Activated T-cell treated with anti-CD3 and anti-CD28 coated beads for 1 hour (primary cell): ENCODE measurements at places on chromosomes 3 and 15.

- no peak for DNase-seq
Measured at GRCh38 chr15:47661661-47662180, 55.6 kb upstream of the SEMA6D start.

GRCh38 chr3:181613813-181614212 lies 97.9 kb upstream of the SOX2 start:
- DNase-seq, result no peak

GRCh38 chr15:48481802-48482201 lies 150.6 kb downstream of the DUT start:
- DNase-seq, result no peak

GRCh38 chr15:35043373-35044095 lies 41.6 kb downstream of the NANOGP8 start:
- DNase-seq, result no peak

GRCh38 chr3:11509173-11510000 lies 134.3 kb downstream of the VGLL4 start:
- DNase-seq, result no peak

GRCh38 chr15:59315914-59316451 lies 56.7 kb downstream of the MYO1E start:
- no peak for DNase-seq

DNA sequence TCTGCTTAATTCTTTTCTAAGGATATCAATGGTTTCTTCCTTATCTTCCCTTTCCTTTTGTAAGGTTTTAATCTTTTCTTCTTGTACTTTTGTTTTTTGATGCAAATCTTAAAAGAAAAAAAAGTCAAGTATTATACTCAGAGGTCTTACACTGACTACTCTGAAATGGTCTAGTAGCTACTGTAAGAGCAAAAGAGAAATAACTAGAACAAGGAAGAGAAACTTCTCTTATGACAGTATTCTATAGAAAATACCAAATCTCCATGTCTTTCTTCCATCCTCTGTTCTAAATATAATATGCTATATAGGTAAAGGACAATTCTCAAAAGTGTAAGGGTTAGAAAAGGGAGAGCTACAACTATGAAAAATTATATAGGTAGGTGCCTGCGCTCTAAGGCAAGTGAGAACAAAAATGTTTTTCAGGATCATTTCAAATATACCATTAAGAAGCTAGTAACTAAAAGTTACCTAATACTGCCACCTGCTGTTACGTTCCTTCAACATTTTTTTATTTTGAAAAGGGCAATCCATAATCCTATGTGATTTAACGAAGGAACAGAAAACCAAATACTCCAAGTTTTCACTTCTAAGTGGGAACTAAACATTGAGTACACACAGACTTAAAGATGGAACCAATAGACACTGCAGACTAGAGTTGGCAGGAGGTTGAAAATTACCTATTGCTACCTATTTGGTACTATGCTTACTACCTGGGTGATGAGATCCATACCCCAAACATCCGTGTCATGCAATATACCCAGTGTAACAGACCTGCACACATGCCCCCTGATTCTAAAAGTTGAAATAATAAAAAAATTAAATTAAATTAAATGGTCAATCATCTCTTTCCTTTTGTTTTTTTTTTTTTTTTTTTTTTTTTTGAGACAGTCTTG lies 36.7 kb downstream of the CIP2A start:
- no peak for DNase-seq

DNA sequence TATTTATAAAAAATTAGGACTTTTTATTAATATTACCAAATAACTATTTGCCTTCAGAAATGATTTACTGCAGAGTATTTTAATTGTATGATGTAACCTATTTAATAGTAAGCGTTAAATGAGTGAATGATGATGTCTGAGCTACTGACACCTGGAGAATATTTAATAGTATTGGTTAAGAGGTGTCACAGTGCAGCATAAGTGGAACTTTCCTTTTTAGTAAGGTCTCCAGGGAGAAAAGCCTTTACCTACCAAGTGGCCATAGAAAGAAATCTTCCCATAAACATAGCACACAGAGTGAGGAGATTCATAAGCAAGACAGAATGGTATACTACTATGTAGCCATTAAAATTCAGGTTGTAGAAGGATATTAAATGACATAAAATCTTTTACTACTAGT lies 441.7 kb downstream of the TBL1XR1 start:
- DNase-seq, result no peak

DNA sequence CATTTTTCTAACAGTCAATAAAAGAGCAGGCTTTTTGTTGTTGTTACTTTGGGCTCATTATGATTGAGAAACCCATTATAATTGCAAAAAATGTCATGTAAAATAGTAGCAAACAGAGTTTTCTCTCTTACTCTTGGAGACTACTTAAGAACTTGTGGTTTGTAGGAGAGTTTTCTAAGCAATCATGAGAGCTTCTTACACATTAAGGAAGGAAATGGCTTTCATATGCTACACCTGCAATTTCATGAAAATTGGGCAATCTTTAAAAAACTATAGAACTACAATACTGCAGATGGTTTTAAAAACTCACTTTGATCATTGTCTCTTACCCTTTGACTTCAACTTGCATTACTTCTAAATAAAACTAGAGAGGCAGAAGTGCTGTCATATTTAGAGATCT lies 701.8 kb downstream of the ZPLD1 start:
- DNase-seq, result no peak

DNA sequence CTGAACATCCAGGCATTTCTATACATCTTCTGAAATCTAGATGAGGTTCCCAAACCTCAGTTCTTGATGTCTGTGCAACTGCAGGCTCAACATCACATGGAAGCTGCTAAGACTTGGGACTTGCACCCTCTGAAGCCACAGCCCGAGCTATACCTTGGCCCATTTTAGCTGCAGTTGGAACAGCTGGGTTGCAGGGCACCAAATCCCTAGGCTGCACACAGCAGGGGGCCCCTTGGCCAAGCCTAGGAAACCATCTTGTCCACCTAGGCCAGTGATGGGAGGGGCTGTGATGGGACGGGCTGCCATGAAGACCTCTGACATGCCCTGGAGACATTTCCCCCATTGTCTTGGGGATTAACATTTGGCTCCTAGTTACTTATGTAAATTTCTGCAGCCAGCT lies 415.8 kb upstream of the SUCLG2 start:
- no peak for DNase-seq

- no peak for DNase-seq
Measured at GRCh38 chr3:82004266-82004665, 242.8 kb upstream of the GBE1 start.

DNA sequence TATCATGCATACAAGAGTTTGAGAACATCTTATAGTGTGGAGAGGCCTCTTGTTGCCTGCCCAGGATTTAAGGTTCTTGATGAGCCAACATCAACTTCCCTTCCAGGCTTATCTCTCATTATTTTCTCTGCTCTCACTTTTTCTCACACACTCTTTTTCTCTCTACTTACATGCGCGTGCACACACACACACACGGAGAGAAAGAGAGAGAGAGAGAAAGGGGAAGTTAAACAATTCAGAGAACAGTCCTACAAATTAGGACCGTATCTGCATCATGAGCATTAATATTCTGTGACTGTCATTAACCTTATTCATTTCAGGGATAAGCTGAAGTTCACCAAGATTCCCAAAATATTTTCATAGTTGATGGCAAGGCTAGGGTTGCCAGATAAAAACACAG lies 269.0 kb downstream of the ZNF621 start:
- no peak for DNase-seq

- no peak for DNase-seq
Measured at GRCh38 chr3:13852638-13853009, 27.2 kb downstream of the WNT7A start.

- no peak for DNase-seq
Measured at GRCh38 chr3:122458992-122459391, 43.1 kb upstream of the WDR5B start.

- DNase-seq, result no peak
Measured at GRCh38 chr3:123778991-123779622, 105.0 kb downstream of the MYLK start.

DNA sequence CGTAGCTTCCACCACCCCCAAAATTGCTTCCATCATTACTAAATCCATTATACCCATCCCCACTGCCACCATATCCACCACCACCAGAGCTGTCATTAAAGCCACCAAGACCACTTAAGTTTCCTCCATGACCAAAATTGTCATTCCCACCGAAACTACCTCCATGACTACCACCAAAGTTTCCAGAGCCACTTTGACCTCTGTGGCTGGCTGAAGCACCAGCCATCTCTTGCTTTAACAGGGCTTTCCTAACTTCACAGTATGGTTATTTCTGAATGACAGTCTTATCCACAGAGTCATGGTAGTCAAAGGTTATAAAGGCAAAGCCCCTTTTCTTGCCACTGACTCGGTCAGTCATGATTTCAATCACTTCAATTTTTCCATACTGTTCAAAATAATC lies 24.3 kb upstream of the DENND4A start:
- no peak for DNase-seq

- no peak for DNase-seq
Measured at GRCh38 chr3:197320582-197320981, 22.2 kb upstream of the DLG1 start.

DNA sequence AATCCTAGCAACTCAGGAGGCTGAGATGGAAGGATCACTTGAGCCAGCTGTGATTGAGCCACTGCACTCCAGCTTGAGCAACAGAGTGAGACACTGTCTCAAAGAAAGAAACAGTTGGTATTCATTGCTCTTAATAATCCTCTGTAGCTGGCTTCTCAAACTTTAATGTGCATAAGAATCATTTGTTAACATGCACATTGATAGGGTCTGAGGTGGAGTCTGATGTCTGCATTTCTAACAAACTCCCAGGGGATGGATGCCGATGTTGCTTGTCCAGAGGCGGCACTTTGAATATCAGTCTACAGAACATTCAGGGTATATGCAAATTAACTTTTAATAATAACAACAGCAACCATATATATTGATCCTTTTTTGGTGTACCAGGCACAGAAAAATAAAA lies 39.9 kb downstream of the NKIRAS1 start:
- DNase-seq, result no peak

- DNase-seq, result no peak
Measured at GRCh38 chr3:11606090-11606784, 37.5 kb downstream of the VGLL4 start.

DNA sequence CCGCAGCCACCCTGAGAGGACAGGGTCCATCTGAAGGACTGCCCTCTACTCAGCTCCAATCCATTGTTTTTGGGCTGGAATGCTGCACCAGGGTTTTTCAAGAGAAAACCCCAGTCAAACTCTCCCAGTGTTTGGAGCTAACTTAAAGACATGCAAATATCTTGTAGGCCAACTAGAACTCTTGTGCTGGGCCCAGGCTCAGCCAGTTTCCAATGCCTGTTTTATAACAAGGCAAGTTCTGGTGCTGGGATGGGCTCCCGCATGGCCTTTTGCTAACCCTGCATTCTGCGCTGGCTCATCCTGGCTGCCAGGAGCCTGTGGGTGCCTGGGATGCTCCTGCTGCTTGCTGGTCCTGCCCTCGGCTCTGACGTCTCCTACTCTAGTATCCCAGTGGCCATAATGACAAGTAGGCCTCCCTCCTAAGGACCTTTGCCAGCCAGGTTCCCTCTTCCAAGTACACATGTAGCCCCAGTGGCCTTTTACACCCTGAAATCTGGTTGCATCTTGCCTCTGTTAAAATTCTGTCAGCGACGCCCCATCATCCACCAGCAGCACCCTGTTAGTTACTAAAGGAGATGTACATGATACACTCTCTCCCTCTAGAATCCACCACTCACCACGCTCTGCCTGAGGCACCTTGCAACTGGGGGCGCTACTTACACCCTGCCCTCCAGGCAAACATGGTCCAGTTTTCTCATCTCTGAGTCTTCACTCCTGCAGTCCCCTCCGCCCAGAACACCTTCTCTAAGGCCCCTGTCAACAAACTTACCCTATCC lies 30.5 kb upstream of the RAB6B start:
- no peak for DNase-seq

DNA sequence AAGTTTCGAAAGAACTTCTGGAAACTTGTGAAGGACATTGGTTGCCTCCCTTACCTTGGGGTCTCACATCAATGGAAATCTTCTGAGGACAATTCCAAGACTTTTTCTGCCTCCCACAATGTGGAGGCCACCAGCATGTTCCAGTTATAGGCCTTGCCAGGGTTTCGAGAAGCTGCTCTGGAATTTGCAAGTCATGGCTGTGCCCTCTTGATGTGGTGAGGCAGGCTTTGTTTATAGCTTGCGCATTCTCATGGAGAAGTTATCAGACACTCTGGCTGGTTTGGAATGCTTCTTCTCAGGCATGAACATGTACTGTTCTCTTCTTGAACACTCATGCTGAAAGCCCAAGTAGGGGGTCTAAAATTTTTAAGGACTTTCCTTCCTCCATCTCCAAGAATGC lies 4.1 kb downstream of the CXCR6 start:
- no peak for DNase-seq

DNA sequence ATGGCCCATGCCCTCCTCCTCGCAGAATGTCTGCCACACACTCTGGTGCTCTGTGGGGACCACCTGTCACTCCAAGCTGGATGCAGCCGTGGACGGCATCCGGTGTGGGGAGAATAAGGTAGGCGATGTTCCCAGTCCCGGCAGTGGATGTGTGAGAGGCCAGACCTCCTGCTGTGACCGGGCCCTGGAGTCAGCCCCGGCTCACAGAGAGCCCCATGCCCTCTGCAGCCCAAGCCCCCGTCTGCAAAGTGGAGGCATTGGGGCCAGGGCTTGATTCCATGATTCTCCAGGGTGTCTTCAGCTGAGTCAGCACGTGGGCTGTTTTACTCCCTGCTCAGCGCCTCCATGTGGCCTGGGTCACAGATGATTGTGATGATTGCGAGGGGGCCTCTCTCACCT lies 32.2 kb downstream of the GOLGA6L10 start:
- no peak for DNase-seq

- no peak for DNase-seq
Measured at GRCh38 chr15:64354688-64355344, 1.2 kb downstream of the CSNK1G1 start.

GRCh38 chr3:70989174-70989573 lies 594.4 kb downstream of the FOXP1 start:
- no peak for DNase-seq

GRCh38 chr15:73005032-73005431 lies 47.2 kb upstream of the NEO1 start:
- no peak for DNase-seq

GRCh38 chr15:30904812-30905211 lies 1.1 kb downstream of the FAN1 start:
- no peak for DNase-seq

DNA sequence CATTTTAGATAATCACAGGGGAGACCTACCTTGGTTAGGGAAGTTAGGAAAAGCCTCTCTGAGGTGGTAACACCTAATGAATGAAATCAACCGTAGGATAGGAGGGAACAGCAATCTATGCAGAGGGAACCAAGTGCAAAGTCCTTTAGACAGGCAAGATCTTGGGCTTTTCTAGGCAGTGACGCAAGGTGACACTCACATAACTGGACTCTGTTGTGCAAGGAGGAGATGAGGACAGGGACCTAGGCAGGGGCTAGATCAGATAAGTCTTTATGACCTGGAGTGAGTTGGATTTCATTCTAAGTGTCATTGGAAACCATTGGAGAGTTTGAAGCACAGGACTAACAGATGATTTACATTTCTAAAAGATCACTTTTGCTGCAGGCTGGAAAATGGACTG lies 4.6 kb upstream of the LMOD3 start:
- no peak for DNase-seq

DNA sequence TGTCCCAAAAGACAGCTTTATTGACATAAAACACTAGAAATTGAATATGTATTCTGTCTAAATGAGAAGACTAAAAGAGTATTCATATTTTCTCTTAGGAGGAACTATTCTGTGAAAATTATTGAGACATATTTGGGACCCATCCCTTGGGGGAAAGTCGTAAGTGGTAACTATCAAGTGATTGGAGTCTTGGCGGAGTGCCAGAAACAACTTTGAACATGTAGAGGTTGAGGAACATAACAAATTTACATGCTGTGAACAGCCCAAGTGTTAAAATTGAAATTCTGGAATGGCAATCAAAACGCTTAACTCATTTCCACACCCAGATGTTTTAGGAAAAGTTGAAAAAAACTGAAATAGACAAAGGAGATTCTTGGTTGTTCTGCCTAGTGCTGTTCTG lies 1034.6 kb downstream of the NSUN3 start:
- DNase-seq, result no peak
